Fibroblast of lung (primary cell): ENCODE measurements at places on chromosomes 7 and 10.
A peak's percentile ranks its signal among the peaks of the same experiment; 100 is the strongest.

GRCh38 chr10:122248356-122249302 lies 22.5 kb upstream of the BTBD16 start:
- no peak for DNase-seq

DNA sequence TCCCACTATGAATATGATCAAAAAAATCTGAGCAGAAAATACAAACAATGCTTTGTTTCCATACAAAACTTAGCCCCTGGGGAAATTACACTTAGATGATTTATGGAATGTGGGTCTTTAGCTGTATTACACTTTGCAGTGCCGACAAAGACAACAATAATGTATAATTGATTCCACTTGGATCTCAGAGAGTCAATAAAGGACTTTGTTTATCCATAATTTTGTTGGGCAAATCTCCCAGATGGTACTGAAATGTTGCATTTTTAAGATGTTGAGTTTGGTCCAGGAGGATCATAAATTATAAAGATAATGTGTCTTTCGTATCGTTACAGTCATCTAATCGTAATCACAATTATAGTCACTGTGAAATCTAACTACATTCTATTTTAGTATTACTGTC lies 66.9 kb upstream of the DOCK1 start:
- DNase-seq: no peak

DNA sequence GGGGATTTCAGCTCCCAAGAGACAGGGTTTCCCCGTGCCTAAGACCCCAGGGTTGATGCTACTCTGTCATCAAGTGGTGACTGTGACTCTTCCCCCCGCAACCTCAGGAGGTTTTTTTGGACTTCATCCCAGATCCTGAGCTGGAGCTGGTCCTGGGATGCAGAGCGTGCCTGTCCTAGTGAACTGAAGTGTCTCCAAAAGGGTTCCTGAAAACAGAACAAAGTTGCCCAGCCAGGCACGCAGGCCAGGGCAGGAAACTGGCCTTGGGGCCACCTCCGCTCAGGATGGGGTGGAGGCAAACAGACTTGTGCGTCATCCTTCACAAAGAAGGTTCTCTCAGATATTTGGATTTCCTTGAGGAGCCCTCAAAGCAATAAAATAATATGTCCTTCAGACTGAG lies 118.9 kb downstream of the ITIH5 start:
- no peak for DNase-seq

DNA sequence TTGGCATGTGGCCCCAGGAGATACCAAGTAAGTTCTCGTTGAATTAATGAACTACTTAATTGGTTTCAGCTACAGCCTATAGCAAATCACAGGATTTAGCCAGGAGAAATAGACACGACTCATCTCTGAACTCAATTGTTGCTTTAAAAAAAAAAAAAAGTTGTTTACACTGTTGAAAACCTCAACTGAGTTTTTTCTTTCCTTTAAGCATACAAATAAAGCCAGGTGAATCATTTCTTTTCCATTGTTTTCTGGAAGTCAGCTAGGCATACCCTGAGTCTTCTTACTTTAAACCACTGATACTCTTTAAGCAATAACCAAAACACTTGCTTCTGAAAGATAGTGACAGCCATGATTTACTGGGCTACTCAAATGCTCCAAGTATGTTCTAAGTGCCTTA lies 755 bp downstream of the FRMPD2 start:
- no peak for DNase-seq

DNA sequence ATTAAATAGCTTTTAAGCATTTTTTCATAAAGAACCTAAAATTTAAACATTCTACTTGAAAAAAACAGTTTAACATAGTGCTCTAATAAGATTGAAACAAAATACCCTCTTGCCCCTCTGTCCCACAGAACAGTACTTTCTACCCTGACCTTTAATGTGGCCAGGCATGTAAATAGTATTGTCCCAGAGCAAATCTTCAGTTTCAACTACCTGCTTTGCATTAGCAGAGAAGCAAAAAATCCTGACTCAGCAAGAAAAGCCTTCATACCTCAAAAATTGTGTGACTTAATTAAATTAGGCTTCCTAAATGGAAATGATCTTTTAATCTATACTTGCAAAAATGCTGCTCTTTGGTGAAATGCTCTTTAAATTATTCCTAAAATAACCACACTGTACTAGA lies 237.4 kb upstream of the AOAH start:
- DNase-seq: no peak

DNA sequence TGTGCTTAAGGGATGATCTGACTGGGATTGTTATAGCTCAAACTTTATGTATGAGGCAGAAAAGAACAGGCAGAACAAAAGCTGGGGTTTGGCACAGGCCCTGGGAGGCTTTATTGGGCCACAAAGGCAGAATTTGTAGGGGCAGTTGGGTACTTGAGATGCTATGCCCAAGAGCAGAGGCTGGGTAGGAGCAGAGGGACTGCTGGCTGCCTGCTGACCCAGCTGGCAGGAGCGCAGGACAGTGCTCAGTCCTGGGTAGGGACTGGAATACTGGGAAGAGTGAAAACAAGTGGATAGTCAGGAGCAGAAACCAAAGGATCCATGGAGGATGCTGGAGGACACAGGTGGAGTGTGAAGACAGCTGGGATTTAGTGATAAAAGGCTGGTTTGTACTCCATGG lies 75.7 kb downstream of the CCDC3 start:
- DNase-seq: no peak

- no peak for DNase-seq
These were observed 51.8 kb downstream of the VWDE start for GRCh38 chr7:12351843-12352242.

DNA sequence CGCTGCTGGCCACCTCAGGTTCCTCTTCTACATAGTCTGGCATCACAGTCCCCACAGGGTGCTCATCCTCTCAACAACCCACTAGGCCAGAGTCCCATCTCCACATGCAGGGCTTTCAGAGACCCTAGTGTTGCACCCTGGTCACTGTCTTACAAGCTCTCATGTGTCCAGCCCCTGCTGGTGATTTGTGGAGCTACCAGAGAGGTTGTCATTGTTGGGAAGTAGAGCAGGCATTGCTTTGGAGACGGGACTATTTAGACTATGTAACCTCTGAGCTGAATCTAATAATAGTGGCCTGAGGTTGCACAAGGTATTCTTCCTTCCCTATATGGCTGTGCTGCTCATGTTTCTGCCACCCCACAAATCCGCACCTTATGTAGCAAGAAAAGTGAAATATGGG lies 135.3 kb upstream of the VWC2 start:
- no peak for DNase-seq

DNA sequence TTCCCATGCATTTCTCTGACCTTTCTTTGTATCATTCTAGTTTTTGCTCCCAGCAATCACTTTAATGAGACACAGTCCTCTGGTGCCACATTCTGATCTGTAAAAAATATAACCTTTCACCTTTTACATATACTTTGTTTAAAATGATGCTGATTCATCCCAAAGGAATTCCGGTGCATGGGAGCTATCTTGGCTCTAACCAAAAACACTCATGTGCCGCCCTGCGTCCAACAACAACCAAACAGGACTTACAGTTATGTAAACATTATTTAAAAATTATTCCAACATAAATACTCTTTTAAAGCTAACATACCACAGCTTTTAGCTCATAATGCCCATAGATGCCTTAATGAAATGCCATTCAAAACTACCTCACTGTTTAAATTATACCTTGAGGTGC lies 7.7 kb upstream of the OPALIN start:
- peak; percentile 57 for DNase-seq

DNA sequence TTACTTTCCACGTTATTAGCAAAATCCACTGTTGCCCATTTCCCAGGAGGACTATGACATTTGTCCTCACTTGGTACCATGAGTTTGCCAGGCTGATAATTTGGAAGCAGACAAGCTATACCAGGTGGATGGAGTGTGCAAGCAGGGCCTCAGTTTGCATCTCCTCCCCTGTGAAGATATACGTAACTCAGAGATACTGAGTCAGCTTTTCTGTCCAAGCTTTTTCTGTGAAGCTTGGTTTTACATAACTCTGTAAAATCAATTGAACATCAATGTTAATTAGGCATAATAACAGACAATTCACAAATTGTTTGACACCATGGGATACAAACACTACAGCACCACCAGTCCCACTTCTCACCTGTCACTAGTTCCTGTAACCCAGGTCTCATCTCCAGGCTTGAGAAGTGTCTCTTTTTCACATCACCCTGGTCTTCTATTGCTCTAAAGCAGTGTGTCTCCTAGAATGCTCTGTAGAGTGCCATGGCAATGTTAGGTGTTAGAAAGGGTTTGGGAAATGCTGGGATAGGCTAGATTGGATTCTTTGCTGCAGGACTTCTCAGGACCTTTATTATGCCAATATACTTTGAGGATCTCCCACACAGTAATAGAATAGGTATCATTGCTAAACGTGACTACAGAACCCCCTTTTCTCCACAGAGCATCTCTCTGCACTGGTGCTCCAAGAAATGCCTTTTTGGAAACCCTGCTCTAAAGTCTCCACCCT lies 13.7 kb downstream of the FFAR4 start:
- no peak for DNase-seq

GRCh38 chr10:30984563-30985328 lies 46.9 kb downstream of the ZNF438 start:
- peak; percentile 65 for DNase-seq

DNA sequence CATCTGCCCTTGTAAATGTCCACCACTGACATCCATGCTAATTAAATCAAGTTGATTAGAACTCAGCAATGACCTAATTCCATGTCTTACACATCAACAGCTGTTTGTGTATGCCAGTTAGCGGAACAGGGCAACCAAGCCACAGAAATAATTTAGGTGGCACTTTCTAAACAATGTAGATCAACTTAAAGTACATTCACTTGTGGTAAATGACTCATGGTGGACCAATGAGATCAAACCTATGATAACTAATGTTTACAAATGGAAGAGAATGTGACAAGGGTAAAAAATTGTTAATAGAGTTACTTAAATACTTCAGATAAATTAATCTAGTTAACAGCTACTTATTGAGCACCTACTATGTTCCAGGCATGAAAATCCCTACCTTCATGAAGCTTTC lies 63.1 kb upstream of the ICA1 start:
- no peak for DNase-seq

- no peak for DNase-seq
These were observed 25.2 kb downstream of the ATRNL1 start for GRCh38 chr10:115118346-115118745.

- DNase-seq: peak; percentile 18
These were observed 93.8 kb downstream of the C1GALT1 start for GRCh38 chr7:7276161-7276560.

GRCh38 chr7:87598234-87599009 lies 2.3 kb downstream of the ABCB1 start:
- no peak for DNase-seq

GRCh38 chr10:49571388-49571787 lies 32.5 kb upstream of the ERCC6 start:
- DNase-seq: peak; percentile 69

- peak; percentile 34 for DNase-seq
These were observed 282.8 kb downstream of the RPS24 start for GRCh38 chr10:78316451-78316931.

DNA sequence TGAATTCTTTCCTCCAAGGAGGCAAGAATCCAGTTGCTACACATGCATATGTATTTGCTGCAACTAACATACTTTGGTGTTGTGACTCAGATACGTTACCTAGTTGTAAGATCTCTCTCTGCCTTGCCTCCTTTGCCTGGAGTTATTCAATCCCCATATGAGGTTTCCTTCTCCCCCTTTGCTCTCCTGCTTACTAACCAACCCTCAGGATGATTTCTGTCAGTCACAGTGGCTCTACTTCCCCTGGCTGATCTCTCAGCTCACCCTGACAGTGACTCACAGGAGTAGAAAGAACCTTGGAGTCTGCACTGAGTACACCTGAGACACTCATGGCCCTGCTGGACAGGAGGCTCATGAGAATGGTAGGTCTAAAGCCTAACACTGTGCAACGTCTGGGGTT lies 92.0 kb downstream of the TMEM106B start:
- peak; percentile 34 for DNase-seq
